ENCODE measurements at places on chromosomes 6 and 20. TPM values are rescaled to one million over a fixed set of nuclear protein-coding genes. Genes with fewer than 3 reads are reported as not detected.

Gene FOXP4
- 13.2 TPM for total RNA-seq

Gene TGM2
- 10.0 TPM for total RNA-seq

Gene ARMC12
- not detected for total RNA-seq

Gene BNIP5
- not detected for total RNA-seq

Gene PSORS1C1
- 0.37 TPM for total RNA-seq

Gene ISM1
- total RNA-seq = 0.28 TPM

Gene LY6G5B
- 0.60 TPM for total RNA-seq
